ENCODE measurements at places on chromosomes 6 and 20.

DNA sequence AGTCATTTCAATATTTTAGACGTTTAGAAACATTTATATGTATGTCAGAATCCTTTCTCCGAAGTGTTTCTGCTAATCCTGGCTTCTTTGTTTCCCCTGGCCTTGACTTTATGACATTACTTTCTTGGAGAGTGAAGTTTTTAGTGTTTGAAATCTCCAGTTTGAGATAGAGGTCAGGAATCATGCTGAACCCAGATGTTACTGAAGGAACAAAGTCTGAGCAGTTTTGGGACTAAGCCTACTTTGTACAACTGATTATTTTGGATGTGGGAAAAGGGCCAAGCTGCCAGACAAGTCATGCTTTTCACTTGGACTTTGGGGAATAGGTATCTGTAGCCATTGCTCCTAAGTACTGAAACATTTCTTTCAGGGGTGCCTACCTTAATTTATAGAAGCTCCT is 2.3 kb downstream of the RNF144B start:
- no peak for DNase-seq

DNA sequence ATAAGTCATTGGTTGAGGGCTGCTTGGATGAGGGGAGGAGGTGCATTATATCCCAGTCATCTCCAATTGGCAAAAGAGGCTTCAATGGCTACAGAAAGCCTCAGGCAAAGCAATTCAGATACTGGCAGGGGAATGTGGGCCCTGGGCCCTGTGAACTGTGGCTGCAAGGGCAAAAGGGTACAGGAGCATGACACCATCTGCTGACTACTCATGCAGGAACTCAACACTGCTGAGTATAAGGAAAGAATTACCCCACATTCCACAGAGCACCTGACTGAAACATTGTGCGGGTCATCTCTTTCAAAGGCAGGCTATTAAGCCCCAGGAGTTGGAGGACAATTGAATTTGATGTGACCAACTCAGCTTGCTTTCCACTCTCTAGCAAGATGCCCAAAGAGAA is 92.1 kb upstream of the SPTLC3 start:
- no peak for DNase-seq

DNA sequence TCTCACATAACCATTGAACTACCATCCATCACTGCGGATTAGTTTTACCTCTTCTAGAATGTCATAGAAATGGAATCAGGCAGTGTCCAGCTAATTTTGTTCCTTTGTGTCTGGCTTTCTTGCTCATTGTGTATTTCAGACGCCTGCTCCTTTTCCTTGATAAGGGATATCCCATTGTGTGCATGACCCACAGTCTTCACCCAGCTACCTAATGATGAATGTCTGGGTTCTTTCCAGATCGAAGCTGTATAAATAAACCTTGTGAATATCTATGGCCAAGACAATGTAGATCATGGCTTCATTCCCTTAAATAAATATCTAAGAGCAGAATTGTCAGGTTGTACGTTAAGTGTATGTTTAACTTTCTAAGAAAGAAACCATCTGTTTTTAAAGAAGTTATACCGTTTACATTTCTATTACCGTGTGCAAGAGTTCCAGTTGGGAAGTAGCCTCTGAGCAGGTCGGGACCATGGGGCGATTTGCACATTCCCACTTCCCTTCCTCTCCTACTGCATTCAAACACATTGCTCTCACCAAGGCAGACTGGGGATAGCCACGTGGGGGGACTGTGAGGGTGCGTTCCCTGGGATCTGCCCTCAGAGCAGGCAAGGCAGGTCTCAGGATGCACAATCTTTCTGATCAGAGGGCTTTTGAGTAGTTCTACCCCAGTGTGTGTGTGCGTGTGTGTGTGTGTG is 13.1 kb downstream of the CD93 start:
- DNase-seq: no peak

GRCh38 chr6:15145821-15146220 is 100.0 kb upstream of the JARID2 start:
- DNase-seq: no peak

- no peak for DNase-seq
Observed at GRCh38 chr6:146650799-146651481, 52.2 kb downstream of the ADGB start.

DNA sequence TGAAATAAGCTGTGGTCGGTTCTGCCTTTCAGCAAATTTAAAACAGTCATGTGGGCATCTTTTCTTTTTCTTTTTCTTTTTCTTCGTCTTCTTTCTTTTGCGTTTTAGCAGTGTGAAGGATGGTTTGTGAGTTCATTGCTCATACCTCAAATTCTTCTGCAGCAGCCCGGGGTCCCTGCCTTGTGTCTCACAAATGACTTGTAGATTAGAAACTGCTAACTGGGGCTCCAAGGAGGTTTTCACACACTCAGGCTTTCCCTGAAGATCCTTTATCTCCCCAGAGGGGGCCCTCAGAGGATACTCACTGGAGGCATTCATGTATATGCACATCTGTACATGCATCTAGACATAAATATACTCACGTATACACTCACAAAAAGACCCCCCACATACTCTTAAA is 1.7 kb downstream of the SMOC2 start:
- DNase-seq: no peak

DNA sequence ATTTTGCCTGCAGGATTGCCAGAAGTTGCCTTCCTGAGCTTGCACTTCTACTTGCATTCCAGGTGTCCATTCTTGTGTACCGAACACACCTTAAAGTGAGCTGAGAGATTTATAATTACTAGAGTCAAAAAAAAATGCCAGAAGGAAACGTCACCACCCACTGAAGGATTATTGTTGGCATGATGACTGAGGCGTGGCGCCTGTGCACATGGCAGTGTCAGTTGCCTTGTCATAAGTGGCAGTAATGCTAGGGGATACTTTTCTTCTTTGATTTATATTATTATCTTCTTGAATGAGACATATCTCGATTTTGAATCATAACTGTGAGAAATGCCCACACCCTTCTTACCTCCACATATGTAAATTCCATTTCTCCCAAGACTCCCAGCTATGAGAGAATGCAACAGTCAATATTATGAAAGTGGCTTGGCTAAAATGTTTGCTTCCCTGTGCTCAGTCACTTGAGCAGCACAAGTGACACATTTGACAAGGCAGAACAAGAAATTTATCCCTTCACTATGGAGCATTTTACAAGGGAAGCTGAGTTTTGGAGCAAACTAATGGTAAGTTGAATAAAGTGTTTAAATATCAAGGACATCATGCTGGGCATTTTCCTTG is 149.5 kb upstream of the SASH1 start:
- DNase-seq: no peak

DNA sequence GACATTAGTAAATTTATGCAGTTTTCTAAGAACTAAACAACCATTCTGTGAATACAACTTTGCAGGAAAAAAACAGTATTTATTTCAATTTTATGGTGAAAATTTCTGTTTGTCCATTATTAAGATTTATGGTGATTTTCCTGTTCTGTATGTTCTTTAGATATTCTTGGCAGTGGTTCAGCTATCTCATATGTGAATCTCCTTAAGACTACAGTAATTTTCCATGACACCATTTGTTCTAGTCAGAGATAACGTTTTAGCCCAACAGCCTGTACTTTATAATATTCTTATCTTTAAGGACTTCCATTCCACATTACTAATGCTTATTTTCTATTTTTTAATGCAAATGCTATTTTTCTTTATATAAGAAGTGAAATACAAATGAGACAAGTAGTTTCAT is 504.0 kb downstream of the RFPL4B start:
- no peak for DNase-seq

DNA sequence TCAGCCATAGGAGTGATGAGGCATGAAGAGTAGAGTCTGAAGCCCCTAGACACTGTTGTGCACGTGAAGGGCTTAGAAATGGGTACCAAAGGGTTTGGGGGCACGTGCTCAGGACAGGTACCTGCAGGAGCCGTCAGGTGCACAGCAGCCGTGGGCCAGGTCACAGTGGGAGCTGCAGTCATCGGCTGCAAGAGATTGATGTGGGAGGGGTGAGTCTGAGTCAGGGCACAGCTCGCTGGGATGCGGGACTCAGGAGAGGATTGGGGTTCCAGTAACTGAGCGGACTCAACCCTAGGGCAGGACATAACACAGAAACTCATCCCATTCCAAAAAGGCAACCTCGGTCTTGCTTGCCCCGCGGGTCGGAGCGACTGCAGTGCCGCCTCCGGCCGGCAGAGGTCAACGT is 1.1 kb downstream of the DLK2 start:
- DNase-seq: peak; percentile 14

DNA sequence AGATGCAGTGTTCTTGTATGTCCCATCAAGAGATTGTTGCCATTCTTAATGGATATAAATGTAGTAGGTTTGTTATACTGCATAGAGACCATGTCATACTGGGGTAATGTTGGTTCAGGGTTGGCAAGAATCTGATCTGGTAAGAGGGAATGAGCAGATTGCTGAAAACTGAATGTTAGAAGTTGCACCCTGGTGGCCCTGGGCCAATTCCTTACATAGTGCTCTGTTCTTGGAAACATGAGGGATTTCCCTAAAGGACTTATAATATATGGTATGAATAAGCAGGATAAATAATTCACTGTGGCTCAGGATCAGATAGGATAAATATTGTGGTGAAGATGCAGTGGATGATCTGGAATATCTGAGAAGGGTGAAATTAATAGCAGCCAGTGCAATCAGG is 70.2 kb downstream of the ANKS1A start:
- no peak for DNase-seq

DNA sequence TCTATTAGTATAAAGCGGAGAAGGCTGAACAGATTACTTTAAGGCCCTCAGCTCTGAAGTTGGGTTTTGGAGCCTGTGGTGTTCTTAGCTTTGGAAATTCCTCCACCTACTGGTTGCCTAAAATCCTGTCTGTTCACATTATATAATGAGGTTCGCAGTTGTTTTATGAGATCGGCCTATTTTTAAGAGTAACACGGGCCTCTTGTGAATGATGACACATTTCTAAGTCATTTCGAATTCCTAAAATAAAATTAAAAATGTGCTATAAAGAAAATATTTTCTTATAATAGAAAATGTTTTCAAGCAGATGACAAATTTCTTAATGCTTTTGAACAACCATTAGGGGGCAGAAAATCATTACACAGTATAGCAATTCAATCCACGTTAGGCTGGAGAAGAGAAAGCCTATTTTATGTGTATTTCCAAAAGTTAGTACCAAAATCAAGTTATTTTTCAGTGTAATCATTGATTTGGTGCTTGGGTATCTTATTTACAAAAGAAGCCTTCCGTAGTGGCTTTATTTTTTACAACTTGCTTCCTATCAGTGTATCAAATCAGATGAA is 15.8 kb upstream of the FAM8A1 start:
- no peak for DNase-seq

DNA sequence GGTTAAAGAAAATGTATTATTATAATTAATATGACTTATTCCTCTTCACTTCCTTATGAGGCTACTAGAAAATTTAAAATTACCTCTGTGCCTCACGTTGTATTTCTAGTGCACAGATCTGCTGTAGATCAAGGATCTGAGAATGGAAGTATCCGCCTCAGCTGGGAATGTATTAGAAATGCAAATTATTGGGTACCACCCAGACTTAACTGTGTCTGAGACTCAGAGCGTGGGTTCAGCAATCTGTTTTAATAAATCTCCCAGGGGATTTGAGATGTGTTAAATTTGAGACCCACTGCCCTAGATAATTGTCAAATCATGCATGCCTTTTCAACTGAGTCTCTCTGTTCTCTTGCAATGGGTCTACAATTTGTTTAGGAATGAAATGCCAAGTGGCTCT is 658.0 kb upstream of the NOX3 start:
- DNase-seq: no peak

DNA sequence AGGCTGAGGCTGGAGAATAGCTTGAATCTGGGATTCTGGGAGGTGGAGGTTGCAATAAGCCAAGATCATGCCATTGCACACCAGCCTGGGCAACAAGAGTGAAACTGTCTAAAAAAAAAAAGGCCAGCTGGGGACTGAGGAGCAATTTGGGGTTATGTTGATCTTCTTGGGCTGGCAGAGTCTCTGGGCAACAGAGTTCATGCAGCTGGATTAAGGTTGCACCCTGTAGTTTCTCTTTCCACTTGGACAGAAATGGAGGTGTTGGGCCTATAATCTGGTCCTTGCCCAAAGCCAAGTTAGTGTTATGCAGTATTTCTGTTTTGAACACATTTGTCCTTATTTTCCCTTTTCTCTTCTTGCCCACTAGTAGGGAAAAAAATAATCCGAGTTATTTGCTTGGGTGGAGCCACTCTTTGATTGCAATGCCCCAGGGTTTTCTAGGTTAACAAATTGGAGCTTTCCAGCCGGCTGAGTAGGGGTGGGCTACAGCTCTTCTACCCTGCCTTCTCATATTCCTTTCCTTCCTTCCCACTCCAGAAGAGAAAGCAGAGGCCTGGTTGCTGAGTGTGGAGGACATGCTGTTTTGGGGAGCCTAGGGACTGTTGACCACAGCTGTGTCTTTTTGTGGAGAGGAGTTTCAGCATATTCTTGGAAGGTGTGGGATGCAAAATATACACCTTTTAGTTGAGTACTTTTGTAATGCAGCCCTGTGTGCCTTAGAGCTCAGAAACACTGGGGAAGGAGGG is 213.9 kb downstream of the SOX4 start:
- no peak for DNase-seq
